ENCODE measurements at places on chromosomes 12 and 14. TPM values are rescaled to one million over a fixed set of nuclear protein-coding genes. Genes with fewer than 3 reads are reported as not detected.

DNA sequence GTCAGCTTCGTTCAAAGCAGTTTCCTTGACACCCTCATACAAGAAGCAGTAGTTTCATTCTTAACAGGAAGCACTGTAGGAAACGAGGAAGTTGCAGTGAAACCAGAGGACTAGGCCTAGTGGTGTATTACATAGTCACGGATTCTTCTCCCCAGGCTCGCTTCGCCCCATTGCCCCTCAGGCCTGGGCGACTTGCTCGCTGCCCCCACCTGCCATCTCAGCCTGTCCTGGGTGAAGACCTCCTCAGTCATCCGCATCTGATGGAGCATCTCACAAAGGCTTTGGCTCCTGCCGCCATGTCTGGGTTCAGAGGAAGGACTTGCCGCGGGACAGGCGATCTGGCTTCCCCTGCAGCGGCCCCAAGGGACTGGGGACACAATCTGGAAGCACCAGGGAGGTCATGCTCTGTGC lies 93.5 kb downstream of the LMNTD1 start:
- DNase-seq, result no peak
- H3K4me1 ChIP-seq, result no peaks in the 10 kb centered on the region
- H3K27me3 ChIP-seq, result no peaks in the 10 kb centered on the region
- H3K36me3 ChIP-seq, result no peaks in the 10 kb centered on the region

GRCh38 chr14:101855958-101856357 lies 94.4 kb downstream of the PPP2R5C start:
- no peak overlapping the region for H3K27ac ChIP-seq
- peaks cover 16% of the 10 kb centered on the region for H3K36me3 ChIP-seq
- no peak overlapping the region for H3K4me3 ChIP-seq
- peaks cover 16% of the 10 kb centered on the region for H3K4me1 ChIP-seq
- no peaks in the 10 kb centered on the region for H3K27me3 ChIP-seq

Gene NTF3
- 9.9 TPM for total RNA-seq

DNA sequence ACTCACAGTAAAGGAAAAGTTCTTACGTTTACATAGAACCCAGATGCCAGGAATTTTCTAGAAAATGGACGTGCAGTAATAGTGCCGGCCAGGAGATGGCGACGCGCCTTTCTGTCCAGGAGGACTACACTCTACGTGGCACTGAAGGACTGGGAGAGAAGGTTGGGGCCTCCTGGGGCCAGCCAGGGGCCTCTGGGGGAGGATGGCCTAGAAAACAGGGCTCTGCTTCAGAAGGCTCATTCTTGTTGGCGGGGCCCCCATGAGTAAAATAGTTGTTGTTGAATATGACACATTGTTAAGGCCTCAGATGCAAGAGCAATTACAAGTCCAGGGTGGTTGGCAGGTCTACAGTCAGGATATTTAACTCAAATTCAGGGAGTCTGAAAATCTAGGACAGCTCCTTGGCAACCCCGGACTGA lies 120.1 kb upstream of the MAX start:
- no peak overlapping the region for H3K4me3 ChIP-seq
- no peak overlapping the region for H3K27ac ChIP-seq
- no peaks in the 10 kb centered on the region for H3K27me3 ChIP-seq
- no peaks in the 10 kb centered on the region for H3K36me3 ChIP-seq
- H3K4me1 ChIP-seq, result peaks cover 3% of the 10 kb centered on the region

Gene LRTM2
- not detected for total RNA-seq

Gene OSGEP
- total RNA-seq, result 108 TPM

DNA sequence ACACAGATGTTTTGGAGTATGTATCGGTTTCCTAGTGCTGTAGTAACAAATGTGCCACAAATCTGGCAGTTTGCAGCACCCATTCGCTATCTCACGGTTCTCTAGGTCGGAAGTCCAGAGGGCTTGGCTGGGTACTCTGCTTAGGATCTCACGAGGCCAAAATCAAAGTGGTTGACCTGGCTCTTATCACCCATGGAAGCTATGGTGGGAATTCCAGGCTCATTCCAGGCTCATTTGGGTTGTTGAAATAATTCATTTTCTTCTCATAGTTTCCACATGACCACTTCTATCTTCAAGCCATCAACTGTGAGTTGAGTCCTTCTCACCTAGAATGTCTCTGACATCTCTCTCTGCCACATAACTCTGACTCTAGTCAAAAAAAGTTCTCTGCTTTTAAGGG lies 431.0 kb upstream of the TMPO start:
- no peak overlapping the region for H3K4me3 ChIP-seq
- DNase-seq, result no peak
- H3K27me3 ChIP-seq, result no peaks in the 10 kb centered on the region
- H3K27ac ChIP-seq, result no peak overlapping the region
- no peaks in the 10 kb centered on the region for H3K4me1 ChIP-seq

DNA sequence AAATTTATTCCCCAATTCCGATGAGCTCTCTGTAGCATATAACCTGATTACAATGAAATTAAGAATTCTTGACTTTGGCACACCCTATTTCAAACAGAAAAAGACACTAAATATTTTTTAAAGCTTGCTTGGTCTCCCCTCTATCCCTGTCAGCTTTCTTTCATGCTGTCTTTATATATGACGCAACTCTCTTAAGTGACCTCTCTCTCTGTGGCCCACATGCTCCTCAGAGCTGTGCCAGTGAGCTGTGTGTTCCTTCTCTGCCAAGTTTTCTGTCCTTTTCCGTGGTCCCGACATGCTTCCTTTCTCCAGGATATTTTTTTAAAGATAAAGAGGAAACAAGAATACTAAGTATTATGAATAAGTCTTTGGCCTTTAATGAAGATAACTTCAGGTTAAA lies 484.0 kb downstream of the ETNK1 start:
- no peak overlapping the region for H3K4me3 ChIP-seq
- H3K36me3 ChIP-seq, result no peaks in the 10 kb centered on the region
- no peak for DNase-seq
- no peaks in the 10 kb centered on the region for H3K27me3 ChIP-seq
- H3K27ac ChIP-seq, result no peak overlapping the region

GRCh38 chr12:67910360-67911274 lies 78.6 kb upstream of the IFNG-AS1 start:
- no peaks in the 10 kb centered on the region for H3K36me3 ChIP-seq
- no peak overlapping the region for H3K27ac ChIP-seq
- H3K4me1 ChIP-seq, result peaks cover 17% of the 10 kb centered on the region
- no peak for DNase-seq
- H3K4me3 ChIP-seq, result peak overlapping the region; percentile 50

- H3K4me3 ChIP-seq, result peak within 1 kb of the TSS; percentile 91
- H3K27ac ChIP-seq, result peak within 1 kb of the TSS; percentile 15
- no peaks in the 10 kb centered on the region for H3K36me3 ChIP-seq
- H3K27me3 ChIP-seq, result no peaks in the 10 kb centered on the region
- DNase-seq, result no peak
These were observed at the start of gene CDKL1 for GRCh38 chr14:50396631-50397389. Gene CDKL1, minus strand, starts transcription at chr14:50396881. Its CDS starts 1,013 bp downstream, at chr14:50395868.

GRCh38 chr14:53845813-53846693 lies 110.6 kb downstream of the BMP4 start:
- H3K27ac ChIP-seq, result no peak overlapping the region
- peaks cover under 1% of the 10 kb centered on the region for H3K4me1 ChIP-seq
- H3K27me3 ChIP-seq, result no peaks in the 10 kb centered on the region
- H3K4me3 ChIP-seq, result no peak overlapping the region
- H3K36me3 ChIP-seq, result no peaks in the 10 kb centered on the region
- DNase-seq, result no peak

DNA sequence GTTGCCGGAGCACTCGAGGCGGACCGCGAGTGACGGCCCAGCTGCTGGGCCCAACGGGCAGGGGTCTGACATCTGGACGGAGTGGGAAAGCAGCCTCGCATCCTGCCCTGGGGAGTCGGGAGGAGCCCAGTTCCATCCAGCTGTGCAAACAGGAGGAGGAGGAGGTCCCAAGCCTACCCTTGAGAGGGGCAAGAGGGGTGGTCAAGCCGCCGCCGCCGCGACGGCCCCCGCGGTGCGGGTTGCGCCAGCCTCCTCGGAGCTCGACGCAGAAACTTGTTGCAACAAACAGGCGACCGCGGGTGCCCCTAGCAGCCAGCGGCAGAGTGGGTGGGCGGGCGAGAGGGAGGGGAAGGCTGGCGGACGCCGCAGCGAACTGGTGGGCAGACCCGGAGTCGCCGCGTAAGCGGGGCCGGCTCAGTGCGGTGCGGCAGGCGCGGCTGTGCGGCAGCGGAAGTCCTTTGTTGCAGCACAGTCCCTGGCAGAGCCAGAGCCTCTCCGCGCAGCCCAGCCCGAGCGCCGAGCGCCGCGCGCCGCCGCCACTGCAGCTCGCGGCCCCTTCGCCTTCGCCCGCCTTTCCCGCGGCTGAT lies at the start of gene ZBTB1:
TSS of gene ZBTB1 (plus strand) at position 461 of the 587 bp plus-strand sequence. CDS start 16,735 bp downstream, outside the sequence.
- H3K4me3 ChIP-seq, result peak within 1 kb of the TSS; percentile 98
- peak; percentile 69 for DNase-seq
- no peaks in the 10 kb centered on the region for H3K27me3 ChIP-seq
- peak within 1 kb of the TSS; percentile 100 for H3K27ac ChIP-seq

Gene SCN8A
- 0.54 TPM for total RNA-seq
